ENCODE measurements at places on chromosomes 4 and X. TPM values are rescaled to one million over a fixed set of nuclear protein-coding genes. Genes with fewer than 3 reads are reported as not detected.
A peak's percentile ranks its signal among the peaks of the same experiment; 100 is the strongest.

Gene NXF2
- not detected for total RNA-seq

DNA sequence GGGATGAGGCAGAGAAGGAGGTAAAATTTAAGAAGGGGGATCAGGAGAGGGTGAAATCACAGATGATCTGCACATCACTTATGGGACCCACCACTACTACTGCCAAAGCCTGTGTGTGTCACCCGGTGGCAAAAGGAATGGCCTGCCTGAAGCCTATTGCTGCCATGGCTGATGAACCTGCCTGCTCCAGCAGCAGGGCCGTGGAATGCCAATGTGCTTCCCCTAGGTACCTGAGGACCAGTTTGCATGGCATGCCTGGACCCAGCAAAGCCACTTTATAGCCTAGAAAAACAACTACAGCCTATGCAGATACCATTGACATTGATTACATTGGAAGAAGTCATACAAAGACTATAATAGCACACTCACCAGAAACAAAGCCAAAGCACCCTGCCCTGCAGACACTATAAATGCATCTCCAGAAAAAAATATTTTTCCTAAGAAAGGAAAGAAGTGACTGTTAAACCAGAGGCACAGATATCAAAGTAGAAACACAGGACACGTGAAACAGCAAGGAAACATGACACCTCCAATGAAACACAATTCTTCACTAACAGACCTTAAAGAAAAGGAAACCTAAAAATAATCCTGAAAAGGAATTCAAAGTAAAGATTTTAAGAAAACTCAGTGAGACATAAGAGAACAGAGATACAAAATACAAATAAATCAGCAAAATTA is 680.7 kb upstream of the GRID2 start:
- H3K4me3 ChIP-seq, result no peak overlapping the region
- no peak for DNase-seq
- H3K36me3 ChIP-seq, result no peaks in the 10 kb centered on the region
- H3K4me1 ChIP-seq, result no peaks in the 10 kb centered on the region
- no peak overlapping the region for H3K27ac ChIP-seq

- H3K4me1 ChIP-seq, result no peaks in the 10 kb centered on the region
- no peaks in the 10 kb centered on the region for H3K27me3 ChIP-seq
- no peak overlapping the region for H3K4me3 ChIP-seq
- no peak for DNase-seq
Observed at GRCh38 chr4:25817059-25817681, 45.6 kb downstream of the SEL1L3 start.

- no peaks in the 10 kb centered on the region for H3K27me3 ChIP-seq
- H3K36me3 ChIP-seq, result no peaks in the 10 kb centered on the region
- H3K4me3 ChIP-seq, result no peak overlapping the region
Observed at GRCh38 chr4:157988641-157989040, 184.2 kb downstream of the GASK1B start.

GRCh38 chr4:7960790-7961655 is 21.4 kb upstream of the AFAP1 start:
- no peak for DNase-seq
- H3K36me3 ChIP-seq, result no peaks in the 10 kb centered on the region
- no peak overlapping the region for H3K27ac ChIP-seq
- H3K27me3 ChIP-seq, result no peaks in the 10 kb centered on the region

Gene MSL3
- 63.3 TPM for total RNA-seq

GRCh38 chr4:95284655-95285054 is 264.1 kb downstream of the UNC5C start:
- no peaks in the 10 kb centered on the region for H3K36me3 ChIP-seq
- no peaks in the 10 kb centered on the region for H3K27me3 ChIP-seq
- no peak for DNase-seq
- H3K4me3 ChIP-seq, result no peak overlapping the region

DNA sequence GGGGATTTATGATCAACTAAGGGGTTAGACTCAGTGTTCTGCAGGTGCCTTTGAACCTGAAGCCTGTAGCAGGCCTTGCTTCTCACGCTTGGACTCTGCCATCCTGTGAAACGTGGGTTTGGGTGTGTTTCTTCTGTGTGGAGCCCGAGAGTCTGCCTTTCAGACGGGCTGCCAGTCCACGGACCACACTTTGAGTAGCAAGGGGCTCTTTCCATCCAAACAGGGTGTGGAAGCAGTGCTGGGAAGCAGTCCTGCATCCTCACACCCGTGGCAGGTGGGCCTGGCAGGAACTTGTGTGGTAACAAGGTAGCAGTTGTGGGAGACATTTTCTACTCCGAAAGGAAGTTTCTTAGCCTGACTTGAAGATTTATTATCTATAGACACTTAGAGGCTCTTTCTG is 22.7 kb downstream of the RGS12 start:
- no peak overlapping the region for H3K4me3 ChIP-seq
- no peaks in the 10 kb centered on the region for H3K4me1 ChIP-seq
- no peak overlapping the region for H3K27ac ChIP-seq
- no peaks in the 10 kb centered on the region for H3K27me3 ChIP-seq
- H3K36me3 ChIP-seq, result no peaks in the 10 kb centered on the region

- H3K4me1 ChIP-seq, result no peaks in the 10 kb centered on the region
- DNase-seq, result no peak
- no peaks in the 10 kb centered on the region for H3K36me3 ChIP-seq
- H3K27me3 ChIP-seq, result no peaks in the 10 kb centered on the region
- H3K27ac ChIP-seq, result no peak overlapping the region
- no peak overlapping the region for H3K4me3 ChIP-seq
Observed at GRCh38 chr4:27148211-27148895, 287.7 kb downstream of the STIM2 start.

DNA sequence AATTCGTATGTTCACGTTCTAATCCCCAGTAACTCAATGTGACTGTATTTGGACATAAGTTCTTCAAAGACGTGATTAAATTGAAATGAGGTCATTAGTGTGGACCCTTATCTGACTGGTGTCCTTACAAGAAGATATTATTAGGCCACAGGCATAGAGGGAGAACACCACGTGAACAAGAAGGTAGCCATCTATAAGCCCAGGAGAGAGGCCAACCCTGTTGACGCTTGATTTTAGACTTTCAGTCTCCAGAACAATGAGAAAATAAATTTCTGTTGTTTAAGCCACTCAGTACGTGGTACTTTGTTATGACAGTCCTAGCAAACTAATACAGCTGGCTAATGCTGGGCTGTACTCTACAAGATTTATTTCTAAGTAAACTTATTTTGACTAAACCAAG is 1.5 kb upstream of the EIF1AX start:
- H3K36me3 ChIP-seq, result no peaks in the 10 kb centered on the region
- H3K27me3 ChIP-seq, result no peaks in the 10 kb centered on the region
- peaks cover 9% of the 10 kb centered on the region for H3K4me1 ChIP-seq

Gene DDX60
- total RNA-seq, result 37.2 TPM

DNA sequence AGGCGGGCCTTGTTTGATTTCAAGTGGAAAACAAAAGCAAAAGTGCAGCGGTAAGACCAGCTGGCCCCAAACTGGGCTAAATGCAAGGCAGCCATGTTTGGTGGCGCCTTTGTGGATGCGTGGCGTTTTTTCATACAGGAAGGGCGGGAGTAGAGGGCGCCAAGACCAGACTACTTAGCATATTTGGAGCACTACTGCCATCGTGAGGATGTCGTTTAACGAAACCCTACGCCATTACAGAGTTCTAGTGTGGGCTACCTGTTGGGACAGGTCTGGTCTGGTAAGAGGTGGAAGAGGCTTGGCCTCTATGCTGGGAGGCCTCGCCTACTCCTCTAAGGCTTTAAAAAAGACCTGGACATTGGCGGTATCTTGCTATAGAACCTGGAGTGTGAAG is 230.7 kb upstream of the STK26 start:
- H3K4me3 ChIP-seq, result no peak overlapping the region
- H3K27me3 ChIP-seq, result no peaks in the 10 kb centered on the region
- no peaks in the 10 kb centered on the region for H3K36me3 ChIP-seq
- no peak overlapping the region for H3K27ac ChIP-seq
- no peaks in the 10 kb centered on the region for H3K4me1 ChIP-seq
- DNase-seq, result no peak

Gene OTC
- not detected for total RNA-seq

DNA sequence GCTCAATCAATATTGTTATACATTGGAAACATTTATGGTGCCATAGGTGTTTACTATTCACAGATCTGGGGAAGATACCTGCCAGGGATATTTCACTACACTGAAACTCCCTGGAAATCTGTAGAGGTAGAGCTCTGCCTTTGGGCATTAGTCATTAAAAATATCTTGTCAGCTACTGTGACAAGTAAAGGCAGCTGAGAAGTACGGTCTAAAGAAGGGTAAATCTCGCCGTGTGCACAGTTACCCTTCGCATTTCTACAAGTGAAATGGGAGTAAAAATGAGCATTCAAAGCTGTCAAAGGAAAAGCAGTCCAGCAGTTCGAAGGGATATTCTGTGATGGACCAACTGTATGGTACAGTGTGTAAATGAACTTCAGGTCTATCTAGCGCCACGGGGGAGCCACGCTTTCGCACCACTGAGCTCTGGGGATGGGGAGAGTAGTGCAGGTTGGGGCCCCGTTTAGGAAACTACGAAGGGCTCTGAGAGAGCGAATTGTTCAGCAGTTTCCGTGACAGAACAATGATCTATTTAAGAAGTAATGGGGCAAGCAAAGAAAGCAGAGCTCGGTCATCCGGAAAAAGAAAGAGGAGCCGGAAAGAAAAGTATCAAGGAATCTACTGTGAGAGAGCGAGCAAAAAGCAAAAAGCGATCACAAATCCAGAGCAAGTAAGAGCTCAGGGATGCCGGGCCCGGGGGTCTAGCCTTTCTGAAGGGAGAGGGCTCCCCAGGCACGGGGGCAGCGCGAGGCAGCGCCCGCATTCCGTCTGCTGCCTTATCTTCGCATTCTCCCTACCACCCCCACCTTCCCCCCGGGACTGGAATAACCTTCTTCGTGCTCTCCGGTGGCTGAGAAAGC is 646 bp downstream of the TIGD4 start:
- peak overlapping the region; percentile 78 for H3K4me3 ChIP-seq
- no peaks in the 10 kb centered on the region for H3K36me3 ChIP-seq
- H3K27me3 ChIP-seq, result no peaks in the 10 kb centered on the region
- peak; percentile 19 for DNase-seq

Gene GABRQ
- not detected for total RNA-seq

DNA sequence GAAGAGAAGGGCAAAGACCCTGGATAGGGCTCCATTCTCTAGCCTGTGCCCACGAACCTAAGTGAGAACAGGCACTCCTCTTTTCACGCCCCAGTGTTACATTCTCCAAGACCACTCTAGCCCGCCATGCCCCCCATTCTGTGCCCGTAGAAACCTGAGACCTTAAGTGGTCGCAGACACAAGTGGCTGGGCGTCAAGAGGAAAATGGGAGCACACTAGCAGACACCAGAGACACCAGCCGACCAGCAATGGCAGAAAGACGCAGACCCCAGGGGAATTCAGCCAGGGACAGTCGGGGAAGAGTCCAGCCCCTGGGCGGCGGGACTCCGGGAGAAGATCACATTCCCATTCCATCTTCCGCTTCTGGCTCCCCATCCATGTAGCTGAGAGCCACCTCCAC is 2027.9 kb downstream of the PCDH7 start:
- no peak overlapping the region for H3K4me3 ChIP-seq
- no peak for DNase-seq

- H3K4me3 ChIP-seq, result no peak overlapping the region
- no peaks in the 10 kb centered on the region for H3K27me3 ChIP-seq
- no peaks in the 10 kb centered on the region for H3K36me3 ChIP-seq
- no peak overlapping the region for H3K27ac ChIP-seq
Observed at GRCh38 chr4:83646538-83647239, 110.8 kb downstream of the GPAT3 start.

Gene FRMPD4
- total RNA-seq, result not detected

DNA sequence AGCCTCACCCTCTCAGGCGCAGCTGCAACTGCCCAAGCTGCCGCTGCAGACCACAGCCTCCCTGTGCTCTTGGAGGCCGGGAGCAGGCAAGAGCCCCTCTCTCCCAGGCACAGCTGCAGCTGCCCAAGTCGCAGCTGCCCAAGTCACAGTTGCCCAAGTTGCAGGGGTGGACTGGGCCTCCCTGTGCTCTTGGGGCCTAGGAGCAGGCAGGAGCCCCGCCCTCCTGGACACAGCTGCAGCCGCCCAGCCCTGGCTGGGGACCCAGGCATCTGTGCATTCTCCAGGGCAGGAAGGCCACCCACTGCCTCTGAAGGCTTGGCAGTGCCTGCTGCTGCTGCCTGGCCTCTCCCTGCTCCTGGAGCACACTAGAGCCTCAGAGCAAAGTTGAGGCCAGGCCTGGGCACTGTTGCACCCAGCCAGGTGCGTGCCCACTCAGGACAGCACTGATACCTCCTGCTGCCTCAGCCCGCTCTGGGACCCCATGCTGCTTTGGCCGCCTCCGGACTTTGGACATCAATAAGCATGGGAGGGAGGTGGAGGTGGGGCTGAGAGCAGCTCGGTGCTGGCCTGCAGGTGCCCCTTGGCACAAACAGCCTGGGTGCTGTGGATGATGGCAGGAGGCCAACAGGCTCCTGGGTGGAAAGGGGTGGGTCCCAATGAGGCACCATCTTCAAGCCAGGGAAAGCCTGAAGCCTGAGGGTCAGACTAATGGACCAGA is 247.5 kb downstream of the PDGFC start:
- no peak overlapping the region for H3K27ac ChIP-seq
- no peaks in the 10 kb centered on the region for H3K27me3 ChIP-seq
- no peak for DNase-seq
- no peak overlapping the region for H3K4me3 ChIP-seq

Gene DMRTC1
- not detected for total RNA-seq

Gene PNMA5
- total RNA-seq, result not detected

Gene SAGE1
- not detected for total RNA-seq

All from natural killer cell (primary cell).